Fibroblast of skin of back (primary cell): ENCODE measurements at places on chromosomes 4 and X.
A peak's percentile ranks its signal among the peaks of the same experiment; 100 is the strongest.

GRCh38 chr4:185011408-185011807, 6.9 kb upstream of the HELT start:
- DNase-seq, result no peak

DNA sequence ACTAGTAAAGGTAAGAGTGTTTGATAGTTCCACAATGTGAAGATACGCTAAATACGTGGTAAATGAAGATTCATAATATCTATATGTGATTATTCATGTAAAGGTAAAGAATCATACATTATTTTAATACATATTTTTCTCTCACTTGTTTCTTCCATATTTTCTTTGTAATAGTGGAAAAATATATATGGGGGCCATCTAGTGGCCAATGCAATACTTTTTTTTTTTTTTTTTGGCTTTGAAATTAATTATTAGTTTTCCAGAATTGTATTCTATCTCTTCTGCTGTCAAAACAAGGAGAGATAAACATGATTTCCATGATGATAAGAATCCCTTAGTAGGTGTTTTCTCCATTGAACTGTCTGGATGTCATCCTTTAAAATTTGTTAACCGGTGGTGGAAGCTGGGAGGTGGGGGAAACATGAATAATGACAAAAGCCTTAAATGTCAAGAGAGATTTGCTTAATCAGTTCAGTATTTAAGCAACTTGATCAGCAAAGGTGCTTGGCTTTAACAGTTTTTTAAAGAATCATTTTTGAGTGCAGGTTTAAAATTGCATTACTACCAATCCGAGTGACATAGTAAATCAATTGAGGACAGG, 508.7 kb upstream of the HTR2C start:
- no peak for DNase-seq

DNA sequence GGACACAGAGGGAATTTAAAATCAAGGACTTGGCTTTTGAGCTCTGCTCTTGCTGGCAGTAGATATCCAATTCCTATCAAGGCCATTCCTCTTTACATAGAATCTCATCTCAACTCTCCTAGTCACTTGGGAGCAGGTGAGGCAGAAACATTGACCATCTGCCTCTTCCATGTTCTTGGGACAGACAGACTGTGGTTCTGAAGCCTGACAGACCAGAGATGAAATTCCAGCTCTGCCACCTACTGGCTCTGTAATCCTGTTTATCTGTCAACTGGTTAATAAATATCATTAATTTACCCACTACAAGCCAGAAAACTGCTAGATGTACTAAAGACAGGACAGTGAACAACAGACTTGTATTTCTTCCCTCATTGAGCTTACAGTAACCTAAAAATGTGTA, 300.8 kb downstream of the ADGRL3 start:
- DNase-seq, result no peak

DNA sequence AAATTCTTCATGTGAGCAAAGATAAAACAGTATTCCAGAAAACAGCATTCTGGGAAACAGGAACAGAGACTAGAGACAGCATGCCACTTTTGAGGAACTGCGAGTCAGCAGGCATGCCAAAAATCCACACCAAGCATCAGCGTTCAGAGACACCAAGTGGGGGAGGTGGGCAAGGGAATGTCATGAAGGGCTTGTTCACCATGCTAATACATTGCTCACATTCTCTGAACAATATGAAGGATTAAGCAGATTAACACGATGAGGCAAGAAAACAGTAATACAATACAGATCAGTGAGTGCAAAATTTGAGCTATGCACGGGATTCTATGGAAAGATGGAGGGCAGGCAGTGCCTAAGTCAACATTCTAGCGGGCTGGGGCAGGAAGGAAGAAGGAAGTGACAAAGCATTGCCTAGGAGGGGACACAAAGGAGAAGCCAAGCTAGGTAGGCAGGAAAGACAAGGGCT, 278.3 kb downstream of the FBXW7 start:
- peak; percentile 86 for DNase-seq

DNA sequence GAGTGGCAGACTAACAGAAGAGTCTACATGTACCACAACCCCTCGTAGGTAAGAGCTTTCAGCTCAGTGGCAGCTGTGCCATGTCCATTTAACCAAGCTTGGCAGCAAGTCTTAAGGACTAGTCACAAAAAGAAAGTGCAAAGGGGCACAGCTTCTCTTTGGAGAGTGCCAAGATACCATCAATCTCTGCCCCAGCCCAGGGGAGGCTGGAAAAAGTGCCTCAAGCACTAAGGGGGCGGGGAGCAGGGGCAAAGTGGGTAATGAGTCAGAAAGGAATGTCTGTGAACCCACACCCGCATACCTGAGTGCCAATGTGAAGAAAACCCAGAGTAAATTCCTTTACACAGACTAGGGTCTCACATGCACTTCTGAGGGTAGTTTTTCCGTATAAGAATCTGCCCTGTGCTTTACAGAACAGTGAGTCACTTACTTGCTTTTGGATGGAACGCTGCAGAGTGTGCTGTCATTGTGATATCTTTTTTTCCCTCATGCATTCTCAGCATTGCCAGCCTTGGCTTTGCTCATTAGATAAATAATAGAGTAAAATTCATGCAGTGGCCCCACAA, 219.8 kb downstream of the ZNF674 start:
- DNase-seq, result peak; percentile 91

DNA sequence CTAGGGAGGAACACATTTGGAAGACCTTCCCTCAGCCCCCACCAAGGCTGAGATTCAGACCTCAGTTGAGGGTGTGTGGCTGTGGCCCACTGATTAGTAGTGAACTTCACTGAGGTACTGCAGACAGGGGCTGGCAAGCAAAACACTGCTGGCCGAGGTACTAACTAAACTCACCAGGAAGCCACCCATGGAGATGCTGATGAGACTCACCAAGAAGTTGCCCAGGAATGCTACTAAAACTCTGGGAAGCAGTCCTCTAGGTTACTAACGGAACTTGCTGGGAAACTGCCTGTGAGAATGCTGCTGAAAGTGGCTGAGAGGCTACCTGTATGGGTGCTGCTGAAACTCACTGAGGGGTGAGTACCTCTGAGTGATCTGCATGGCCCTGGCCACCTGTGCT, 372.4 kb upstream of the RPS6KA3 start:
- DNase-seq, result no peak

DNA sequence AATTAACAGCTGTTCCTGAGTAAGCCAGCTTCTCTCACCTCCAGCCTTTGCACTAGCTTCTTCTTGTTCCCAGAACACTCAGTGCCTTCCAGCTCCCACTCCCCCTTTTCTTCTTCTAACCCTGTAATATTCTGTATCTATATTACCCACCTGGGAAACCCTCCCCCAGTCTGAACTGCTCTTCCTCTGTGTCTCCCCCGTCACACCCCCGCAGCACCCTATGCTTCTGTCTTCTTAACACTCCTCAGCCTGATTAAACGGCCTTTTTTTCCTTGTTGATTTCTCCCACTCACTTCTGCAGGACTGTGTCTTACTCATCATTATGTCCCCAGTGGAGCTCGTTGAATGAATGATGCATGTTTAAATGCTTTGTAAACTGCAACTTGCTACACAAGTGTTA, 9.0 kb upstream of the LONRF3 start:
- no peak for DNase-seq

DNA sequence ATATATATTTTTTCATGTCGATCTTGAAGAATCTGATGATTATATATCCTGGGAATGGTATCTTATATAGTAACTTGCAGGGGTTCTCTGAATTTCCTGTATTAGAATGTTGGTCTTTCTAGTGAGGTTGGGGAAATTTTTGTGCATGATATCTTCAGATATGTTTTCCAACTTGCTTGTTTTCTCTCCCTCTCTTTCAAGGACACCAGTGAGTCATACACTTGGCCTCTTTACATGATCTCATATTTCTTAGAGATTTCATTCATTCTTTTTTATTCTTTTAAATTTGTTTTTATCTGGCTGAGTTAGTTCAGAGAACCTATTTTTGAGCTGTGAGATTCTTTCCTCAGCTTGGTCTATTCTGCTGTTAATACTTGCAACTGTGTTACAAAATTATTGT, 27.2 kb upstream of the C4orf17 start:
- peak; percentile 15 for DNase-seq

DNA sequence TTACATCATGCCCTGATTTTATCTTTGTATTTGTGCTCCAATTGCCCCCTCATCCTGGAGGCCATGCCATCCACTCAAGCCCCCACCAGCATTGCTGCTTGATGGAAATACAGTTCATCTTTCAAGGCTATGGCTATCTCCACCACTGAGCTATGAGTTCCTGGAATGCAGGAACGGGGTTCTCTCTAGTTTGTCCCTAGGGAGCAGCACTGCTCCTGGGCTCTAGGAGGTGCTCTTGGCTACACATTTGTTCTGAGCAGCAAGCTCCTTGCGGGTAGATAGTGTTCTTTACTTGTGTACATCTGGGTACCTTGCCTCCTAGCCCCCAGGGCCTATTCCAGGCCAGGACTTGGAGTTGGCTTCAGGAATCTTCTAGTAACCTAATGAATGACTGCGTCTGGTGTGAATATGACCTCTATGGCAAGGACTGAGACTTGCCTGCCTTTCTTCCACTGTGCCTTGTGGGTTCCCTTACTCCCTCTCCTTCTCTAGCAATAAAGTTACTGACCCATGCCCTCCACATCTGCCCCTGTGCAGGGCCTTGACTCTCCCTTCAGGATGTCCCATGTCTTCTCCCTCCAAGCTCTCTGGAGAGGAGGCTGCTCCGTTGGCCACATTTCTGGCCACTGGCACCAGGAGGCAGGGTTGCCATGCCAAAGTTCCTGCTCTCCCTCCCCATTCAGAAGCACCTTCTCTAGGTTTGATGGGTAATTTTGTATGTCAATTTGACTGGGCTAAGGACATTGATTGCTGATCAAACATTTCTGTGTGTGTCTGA, 7.6 kb downstream of the CITED1 start:
- peak; percentile 19 for DNase-seq

- DNase-seq, result no peak
Observed at GRCh38 chr4:151798678-151799416, 38.0 kb upstream of the GATB start.

GRCh38 chr4:70681704-70682103, 6.6 kb upstream of the UTP3 start:
- DNase-seq, result no peak

- no peak for DNase-seq
Observed at GRCh38 chrX:123830309-123830708, 29.5 kb upstream of the XIAP start.

DNA sequence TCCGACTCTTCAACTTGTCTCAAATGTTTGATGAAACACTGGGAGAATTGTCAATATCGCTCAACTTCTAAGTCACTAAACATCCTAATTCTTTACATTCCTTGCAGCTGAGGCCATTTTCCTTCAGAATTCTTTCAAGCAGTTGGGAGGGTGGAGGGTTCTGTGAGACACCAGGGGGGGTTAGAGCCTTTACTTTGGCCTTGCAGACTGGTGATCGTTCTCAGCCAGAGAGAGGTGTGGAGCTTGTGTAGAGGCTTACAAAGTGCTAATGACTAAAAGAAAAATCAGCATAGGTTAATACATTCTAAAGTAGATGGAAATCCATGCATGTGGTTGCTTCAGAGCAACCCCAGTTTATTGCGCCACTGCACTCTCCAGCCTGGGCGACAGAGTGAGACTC, 21.3 kb upstream of the SOX3 start:
- peak; percentile 86 for DNase-seq

DNA sequence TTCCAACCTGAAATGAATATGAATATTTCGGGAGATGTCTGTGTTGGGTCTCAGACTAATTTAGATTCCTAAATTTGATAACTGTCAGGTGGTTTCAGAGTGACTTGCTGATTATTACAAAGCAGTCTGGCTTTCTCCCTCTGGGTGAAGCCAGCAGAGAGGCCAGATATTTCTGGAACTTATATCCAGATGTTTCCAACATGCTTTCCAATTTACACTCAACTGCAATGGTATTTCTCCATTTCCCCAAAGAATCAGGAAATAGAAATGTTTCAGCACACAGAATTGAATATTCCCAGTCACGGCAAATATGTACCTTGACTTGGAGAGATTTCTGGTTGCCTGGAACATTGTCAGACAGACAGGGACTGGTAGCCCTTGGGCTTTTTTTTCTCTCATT, 48.5 kb upstream of the EGFL6 start:
- peak; percentile 7 for DNase-seq

DNA sequence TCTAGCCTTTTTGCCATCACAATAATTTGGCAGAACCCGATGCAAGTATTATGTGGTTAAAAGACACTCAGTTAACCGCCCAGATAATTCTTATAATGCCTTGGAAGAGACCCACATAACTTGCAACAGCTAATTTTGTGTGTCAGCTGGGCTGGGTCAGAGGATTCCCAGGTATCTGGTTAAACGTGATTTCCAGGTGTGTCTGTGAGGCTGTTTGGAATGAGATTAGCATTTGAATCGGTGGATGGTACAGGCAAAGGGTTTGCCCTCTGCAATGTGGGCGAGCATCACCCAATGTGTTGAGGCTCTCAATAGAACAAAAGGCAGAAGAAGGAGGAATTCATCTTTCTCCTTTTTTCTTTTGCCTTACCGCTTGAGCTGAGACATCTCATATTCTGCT, 314.2 kb upstream of the PUDP start:
- DNase-seq, result no peak

- no peak for DNase-seq
Observed at GRCh38 chr4:7217474-7218321, 25.4 kb downstream of the SORCS2 start.

GRCh38 chrX:102129473-102129872, 4.0 kb downstream of the TCEAL2 start:
- no peak for DNase-seq
